ENCODE measurements at places on chromosomes 16 and 17.

DNA sequence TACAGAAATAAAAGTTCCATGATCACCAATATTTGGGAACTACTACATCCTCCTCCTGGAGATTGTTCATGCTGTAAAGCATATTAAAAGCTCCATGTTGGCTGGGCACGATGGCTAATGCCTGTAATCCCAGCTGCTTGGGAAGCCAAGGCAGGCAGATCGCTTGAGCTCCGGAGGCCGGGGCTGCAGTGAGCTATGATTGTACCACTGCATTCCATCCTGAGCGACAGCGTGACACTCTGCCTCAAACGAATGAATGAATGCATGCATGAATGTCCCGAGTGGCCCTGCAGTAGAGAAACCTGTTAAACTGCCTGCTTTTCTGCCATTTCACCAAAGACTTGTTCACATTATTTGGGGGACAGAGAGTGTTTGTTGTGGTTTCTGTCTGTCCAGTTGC is 15.0 kb downstream of the CNEP1R1 start:
- DNase-seq: no peak

DNA sequence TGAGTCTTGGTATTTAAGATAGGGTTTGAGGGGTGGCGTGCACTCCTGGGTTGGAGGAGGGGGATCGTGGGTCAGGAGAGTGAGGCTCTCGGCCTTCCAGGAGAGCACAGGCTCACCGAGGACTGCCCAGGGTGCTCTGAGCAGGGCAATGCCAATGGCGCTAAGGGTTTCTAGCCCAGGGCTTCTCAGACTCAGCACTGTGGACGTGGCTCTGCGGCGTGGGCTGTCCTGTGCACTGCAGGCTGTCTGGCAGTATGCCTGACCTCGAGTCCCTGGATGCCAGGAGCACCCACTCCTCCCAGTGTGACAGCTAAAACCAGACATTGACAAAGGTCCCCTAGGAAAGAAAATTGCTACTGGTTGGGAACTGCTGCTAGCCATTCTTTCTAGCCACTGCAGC is 37.2 kb upstream of the ENDOV start:
- no peak for DNase-seq

GRCh38 chr17:2146132-2146871 is 91.4 kb downstream of the HIC1 start:
- no peak for DNase-seq

DNA sequence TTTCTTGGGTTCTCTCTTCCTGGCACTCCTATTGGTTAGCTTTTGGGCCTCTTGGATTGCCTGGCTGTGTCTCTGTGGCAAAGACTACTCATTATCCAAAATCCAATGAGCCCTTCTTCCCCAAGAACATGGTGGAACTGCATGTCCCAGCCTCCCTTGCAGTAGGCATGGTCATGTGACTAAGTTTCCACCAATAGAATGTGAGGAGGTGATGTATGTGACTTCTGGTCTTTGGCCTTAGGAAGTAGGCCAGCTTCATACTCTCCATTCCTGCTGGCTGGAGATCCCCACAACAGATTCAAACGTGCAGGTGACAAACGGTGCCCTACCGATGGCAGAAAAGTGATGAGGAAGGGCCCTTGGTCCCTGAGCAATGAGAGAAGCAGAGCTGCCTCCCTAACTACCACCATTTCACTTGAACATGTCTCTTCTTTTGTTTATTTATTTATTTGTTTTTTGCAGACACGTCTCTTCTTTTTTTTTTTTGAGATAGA is 17.3 kb upstream of the SPN start:
- DNase-seq: peak; percentile 11

- no peak for DNase-seq
Measured at GRCh38 chr17:57669671-57670529, 75.2 kb downstream of the CCDC182 start.

- no peak for DNase-seq
Measured at GRCh38 chr17:35577830-35578196, 558 bp downstream of the PEX12 start.

- DNase-seq: no peak
Measured at GRCh38 chr17:48589831-48590606, at the start of gene HOXB3. HOXB3 (minus strand) TSS chr17:48590241; CDS start chr17:48552474, 37,767 bp downstream.

DNA sequence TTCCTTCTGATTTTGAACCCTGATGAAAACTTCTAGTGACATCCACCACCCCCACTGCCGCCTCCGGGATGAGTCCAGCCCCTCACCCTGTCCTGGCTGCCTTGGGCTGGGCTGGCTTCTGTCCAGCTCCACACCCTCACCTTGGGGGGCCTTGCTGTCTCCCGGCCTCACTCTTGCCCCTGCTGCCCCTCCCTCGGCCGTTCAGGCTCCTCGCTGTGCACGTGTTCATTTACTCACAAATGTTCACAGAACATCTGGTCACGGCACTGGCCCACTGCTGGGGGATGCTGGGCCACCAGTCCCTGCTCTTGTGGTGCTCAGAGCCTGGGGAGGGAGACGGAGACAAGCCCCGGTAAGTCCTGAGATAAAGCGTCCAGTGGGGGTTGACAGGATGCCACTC is 40.6 kb downstream of the PRMT7 start:
- no peak for DNase-seq

DNA sequence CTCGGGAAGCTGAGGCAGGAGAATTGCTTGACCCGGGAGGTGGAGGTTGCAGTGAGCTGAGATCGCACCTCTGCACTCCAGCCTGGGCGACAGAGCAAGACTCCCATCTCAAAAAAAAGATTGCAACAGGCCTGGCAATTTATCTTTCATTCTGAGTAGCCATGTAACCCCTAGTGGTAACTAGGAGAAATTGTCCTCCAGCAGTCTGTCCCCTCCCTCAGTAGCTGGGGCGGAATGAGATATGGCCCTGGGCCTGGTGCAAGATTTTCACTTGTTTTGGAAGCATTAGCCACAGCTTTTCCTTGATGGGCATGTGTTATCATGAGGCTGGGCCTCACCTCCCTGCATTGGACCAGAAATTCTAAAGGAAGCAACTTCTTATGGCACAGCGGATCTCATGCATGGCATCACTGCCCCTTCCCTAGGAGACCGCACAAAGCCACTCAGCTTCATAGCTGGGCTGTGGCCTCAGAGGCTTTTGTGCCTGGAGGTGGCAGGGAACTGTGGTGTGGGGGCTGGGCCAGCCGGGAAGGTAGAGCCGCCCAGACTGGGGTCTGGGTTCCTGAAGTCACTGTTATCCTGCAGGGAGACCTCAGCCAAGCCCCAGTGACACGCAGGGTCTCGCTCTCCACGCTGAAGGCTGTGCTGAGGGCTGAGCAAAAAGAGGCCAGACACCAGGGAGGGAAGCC is 13.4 kb downstream of the NATD1 start:
- peak; percentile 24 for DNase-seq

- no peak for DNase-seq
Measured at GRCh38 chr16:73023752-73024570, 24.0 kb downstream of the ZFHX3 start.

GRCh38 chr16:19127205-19127604 is 13.4 kb downstream of the ITPRIPL2 start:
- DNase-seq: no peak

- peak; percentile 80 for DNase-seq
Measured at GRCh38 chr16:67862623-67863583, 9.9 kb upstream of the EDC4 start.

- DNase-seq: peak; percentile 95
Measured at GRCh38 chr17:44095647-44096496, 25.3 kb downstream of the G6PC3 start.

- no peak for DNase-seq
Measured at GRCh38 chr16:27483624-27484023, 66.1 kb downstream of the GTF3C1 start.

DNA sequence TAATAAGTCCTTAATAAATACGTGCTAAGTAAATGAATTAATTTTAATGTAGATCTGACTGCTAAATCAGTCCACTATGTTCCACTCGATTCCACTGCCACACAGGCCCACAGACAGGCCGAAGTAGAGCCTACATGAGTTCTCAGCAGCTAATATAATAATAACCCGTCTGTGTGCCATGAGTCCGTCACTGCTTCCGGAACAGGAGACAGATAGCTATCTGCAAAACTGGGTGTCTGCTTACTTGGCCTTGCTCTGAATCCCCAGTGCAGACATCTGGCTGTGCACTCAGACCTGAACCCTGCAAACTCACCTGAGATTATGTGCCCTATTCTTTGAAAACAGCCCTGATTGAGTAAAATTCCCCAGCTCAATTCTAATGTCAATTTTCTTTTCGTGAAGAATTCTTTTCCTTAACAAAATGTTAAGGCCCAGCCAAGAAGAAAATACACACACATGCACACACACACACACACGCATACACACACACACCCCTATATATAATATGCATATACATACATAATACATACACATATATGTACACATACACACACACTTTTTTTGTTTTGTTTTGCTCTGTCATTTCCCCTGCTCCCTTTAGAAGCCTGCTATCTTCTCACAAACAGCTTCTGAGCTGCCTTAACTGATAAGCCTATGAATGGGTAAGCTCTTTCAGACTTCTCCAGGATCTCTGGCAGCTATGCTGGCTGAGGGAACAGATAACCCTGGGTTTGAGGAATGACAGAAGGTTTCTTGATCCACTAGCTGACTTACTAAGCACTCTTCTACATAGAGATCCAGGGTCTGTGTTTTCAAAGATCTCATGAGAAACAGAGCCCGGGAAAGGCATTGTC is 39.8 kb upstream of the TOM1L1 start:
- DNase-seq: no peak

DNA sequence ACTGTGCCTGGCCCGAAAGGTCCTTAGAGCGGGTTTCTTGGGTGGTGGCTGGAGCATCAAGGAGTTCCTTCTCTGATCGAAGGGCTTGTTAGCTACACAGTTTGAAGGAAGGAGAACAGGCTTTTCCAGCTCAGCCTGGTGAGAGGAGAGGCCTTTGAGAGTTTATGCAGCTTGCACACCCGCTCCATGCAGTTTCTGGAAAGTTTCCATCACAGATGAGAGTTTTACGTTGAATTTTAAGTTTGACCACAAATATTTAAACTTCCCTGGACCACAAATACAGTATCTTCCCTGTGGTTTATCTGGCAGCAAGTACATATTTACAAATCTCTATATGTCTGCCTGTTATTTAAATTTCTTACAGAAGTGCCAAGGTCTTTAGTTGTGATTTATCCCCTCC is 56.8 kb downstream of the HIC1 start:
- DNase-seq: peak; percentile 94

DNA sequence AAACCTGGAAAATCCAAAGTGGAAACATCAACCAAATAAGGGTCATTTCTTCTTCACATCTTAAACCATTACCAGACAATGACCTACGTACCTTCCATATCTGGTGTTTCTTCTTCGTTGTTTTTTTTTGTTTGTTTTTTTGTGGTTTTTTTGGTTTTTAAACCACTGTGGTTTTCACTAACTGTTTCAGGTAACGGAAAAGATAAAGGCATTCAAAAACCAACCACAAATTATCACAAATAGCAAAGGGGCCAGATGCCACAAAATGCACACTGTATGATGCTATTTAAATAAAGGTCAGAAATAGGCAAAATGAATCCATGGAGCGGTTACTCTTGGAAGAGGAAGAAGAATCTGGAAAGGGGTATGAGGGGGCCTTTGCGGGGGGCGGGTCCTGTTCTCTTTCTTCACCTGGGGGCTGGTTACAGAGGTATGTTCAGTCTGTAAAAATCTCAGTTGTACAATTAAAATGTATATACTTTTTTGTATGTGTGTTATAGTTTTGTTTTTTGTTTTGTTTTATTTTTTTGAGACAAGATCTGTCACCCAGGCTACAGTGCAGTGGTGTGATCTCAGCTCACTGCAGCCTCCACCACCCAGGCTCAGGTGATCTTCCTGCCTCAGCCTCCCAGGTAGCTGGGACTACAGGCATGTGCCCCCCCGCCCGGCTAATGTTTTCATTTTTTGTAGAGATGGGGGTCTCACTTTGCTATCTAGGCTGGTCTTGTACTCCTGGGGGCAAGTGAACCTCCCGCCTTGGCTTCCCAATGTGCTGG is 29.6 kb downstream of the LITAF start:
- DNase-seq: no peak

DNA sequence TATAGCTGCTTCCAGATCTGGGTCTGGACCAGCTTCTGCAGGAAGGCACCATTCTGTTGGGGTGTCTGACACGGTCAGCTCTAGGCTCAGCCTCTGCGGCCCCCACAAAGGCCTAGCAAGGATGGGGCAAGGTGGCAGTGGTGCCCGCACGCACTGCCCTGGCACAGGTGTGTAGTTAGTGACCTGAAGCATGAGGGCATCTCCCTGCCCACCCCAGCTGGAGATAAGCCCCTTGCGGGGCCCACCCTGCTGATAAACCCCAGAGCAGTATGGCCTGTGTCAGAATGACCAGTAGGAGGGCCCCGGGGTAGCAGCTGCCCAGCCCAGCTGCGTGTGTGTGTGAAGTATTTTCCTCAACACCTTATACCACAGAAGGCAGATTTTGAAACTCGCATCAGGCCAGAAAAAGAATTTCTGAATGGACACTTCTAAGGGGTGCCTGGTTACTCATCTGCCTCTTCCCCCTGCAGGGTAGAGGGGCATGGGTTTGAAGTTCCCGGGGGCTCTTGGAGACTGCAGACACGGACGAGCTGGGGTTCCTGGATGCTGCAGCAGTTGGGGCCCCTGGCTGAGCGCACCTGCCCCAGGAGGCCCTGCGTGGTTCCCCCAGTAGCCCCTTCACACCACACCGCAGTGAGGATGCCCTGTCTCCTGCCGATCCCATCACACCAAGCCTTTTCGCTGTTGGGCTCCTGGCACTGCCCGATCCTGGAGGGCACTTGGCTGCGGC is 4.5 kb downstream of the ARHGDIA start:
- DNase-seq: peak; percentile 21

- no peak for DNase-seq
Measured at GRCh38 chr16:57865746-57866528, 63.6 kb upstream of the KIFC3 start.

GRCh38 chr16:30075503-30076275 is at the start of gene PPP4C:
PPP4C (plus strand) TSS chr16:30075994; CDS start chr16:30076378, 384 bp downstream.
- DNase-seq: peak; percentile 91

DNA sequence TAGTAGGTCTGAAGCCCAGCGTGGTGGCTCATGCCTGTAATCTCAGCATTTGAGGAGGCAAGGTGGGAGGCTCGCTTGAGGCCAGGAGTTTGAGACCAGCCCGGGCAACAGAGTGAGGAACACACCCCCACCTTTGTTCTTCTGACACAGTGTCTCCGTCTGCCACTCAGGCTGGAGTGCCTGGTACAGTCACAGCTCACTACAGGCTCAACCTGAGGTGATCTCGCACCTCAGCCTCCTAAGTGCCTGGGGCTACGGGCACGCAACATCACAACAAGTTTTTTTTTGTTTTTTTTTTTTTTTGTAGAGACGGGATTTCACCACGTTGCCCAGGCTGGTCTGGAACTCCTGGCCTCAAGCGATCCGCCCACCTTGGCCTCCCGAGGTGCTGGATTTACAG is 6.7 kb upstream of the TLCD3A start:
- DNase-seq: no peak

GRCh38 chr17:77214328-77214727 is 73.6 kb downstream of the SEC14L1 start:
- DNase-seq: no peak
